ENCODE measurements at places on chromosomes 11 and 22.

GRCh38 chr11:128840137-128840536 lies 27.0 kb downstream of the KCNJ1 start:
- DNase-seq = peak; percentile 65

DNA sequence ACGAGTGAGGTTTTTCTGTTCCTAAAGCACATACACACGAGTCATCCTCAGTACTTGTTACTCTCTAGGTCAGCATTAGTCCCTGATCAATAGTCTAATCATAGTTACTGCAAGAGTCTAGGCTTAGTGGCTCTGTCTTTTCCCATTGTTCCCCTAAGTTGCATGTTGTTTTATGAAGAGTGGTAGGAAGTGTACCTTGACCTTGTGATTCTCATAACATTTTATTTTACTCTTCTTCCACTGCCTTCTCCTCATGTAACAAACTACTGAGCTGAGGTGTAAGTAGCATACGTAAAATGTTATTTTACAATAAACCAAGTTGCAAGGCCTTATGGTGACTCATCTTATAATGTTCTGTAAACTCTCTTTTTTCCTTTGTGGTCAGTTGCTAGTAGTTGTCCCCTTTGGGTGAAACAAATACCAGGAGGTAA lies 15.0 kb downstream of the METTL15 start:
- DNase-seq = no peak

DNA sequence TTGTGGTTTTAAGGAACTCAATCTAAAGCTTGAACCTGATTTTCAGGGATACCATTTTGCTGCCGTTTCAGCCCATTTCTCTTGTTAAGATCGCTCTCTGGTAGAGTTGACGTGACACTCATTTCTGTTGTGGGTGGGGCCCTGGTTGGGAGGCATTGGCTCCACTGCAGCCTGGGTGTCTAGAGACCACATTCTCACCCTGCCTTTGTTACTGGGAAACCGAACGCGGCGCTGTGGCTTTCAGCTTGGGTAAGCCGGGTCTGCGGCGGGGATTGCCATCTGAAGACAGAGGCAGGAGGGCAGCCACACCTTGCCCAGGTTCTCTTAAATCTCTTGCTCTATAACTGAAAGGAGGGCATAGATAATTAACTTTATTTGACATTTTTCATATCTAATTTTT lies 3.2 kb downstream of the EHF start:
- peak; percentile 35 for DNase-seq

DNA sequence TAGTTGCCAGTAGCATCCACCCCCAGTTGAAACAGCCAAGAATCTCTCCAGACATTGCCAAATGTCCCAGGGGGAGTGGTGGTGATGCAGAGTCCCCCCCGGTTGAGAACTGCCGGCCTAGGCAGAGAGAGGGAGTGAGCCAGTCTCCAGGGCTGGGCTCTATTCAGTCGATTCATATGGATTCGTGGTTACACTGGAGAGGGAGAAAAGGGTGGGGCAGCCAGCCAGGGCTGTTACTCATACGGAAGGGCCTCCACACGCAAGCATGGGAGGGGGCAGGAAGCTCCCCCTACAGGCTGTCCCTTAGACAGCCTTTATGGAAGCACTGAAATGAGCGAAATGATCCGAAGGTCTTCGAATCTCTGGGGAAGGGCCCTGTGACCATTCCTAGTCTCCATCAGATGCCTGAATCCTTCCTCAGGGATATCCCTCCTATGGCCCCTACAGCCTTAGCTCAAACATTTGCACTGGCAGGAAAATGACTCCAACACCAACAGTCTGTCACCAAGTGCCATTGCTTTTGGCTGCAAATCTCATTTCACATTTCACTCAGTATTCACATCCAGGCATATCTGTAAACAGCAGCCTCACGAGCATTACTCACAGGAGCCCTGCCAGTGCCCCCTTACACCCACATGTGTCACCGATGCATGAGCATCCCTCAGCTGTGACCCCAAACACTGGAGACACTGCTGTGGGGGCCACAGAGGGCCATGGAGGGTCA lies 18.4 kb upstream of the TLCD5 start:
- DNase-seq = no peak

GRCh38 chr11:67483831-67484665 lies 1.2 kb downstream of the AIP start:
- DNase-seq = peak; percentile 65

DNA sequence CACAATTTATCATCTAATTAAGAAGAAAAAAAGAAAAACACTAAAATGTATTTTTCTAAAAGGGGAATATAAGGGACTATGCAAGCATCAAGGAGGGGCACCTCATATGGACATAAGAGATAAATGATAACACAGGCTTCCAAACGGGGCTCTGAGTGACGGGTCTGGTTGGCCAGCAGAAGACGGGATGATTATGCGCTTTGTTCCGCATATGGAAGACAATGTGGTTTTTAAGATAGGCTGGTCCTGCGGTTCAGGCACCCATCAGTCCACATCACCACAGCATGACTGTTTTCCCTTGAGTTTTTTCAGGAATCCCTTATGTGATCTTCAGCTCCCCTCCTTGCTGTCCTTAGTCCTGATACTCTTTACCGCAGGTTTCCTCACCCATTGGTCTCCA lies 404.6 kb downstream of the OPCML start:
- no peak for DNase-seq

Measured in CD4-positive, alpha-beta T cell treated with Interleukin-10 for 1 hour (primary cell).